Memory B cell (primary cell): ENCODE measurements at places on chromosomes 3 and 15.

DNA sequence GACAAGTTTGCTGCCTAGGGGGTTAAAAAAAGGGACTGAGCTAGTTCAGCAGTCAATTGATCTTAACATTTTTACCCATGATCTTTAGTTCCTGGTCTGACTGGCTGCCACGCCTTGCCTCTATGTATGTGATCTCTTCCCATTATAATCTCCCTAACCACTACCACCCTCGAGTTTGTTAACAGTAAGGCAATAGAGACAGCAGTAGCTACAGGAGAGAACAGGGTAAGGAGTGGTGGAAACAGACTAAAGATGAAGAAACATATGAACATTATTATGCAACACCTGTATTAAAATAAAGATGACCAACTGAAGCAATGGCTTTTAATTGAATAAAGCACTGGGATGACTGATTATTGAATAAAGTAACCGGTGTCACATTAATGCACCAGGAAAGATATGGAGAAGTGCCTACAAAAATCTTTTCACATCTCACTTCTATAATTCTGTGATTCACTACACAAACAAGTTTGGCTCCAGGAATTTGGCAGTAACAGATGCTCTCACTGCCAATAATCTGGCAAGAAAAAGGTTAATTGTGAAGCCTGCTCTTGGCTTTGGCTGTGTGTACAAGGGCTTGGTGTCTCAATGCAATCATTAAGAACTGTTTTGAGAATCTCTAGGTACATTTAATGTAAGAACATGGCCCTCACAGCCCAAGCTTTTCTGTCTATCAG, 95.7 kb downstream of the HHLA2 start:
- no peak for DNase-seq

DNA sequence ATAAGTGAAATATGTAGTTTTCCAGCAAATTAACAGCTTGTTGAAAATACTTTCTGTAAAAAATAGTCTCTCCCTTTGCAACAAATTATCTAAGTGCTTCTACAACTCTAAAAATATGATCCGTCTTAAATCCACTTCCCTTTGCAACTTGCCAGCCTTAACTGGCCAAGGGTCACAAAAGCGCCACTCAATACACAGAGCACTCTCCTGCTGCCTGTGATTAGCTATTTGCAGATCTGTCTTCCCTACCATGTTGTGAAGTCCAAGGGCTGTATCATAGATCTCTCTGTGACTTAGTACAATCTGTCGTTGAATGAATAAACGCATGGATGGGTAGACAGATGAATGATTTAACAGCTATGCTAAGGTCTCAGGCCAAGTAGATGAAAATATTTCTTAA, 76.2 kb downstream of the ITGB5 start:
- DNase-seq: no peak

GRCh38 chr3:81968658-81969057, 207.2 kb upstream of the GBE1 start:
- no peak for DNase-seq

DNA sequence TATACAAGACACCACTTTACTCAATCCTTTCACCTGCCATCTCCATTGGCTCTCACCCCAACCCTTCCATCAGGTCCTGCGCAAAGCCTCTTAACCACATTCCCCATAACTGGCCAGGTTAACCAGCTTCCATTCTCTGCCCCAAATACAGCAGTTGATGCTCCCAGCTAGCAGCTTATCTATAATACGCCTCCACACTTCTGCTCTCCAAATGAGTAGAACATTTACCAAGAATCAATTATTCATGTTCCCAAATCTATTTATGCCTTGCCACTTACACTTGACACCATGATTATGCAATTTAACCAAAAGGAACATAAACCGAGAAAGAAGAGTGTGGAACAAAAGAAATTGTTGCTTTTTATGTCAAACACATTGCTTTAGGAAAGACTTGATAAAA, 103.7 kb upstream of the TPM1 start:
- DNase-seq: no peak

- no peak for DNase-seq
Measured at GRCh38 chr3:152139651-152140050, 129.1 kb upstream of the MBNL1 start.

GRCh38 chr15:40722354-40722753, 27.4 kb downstream of the RAD51 start:
- no peak for DNase-seq

DNA sequence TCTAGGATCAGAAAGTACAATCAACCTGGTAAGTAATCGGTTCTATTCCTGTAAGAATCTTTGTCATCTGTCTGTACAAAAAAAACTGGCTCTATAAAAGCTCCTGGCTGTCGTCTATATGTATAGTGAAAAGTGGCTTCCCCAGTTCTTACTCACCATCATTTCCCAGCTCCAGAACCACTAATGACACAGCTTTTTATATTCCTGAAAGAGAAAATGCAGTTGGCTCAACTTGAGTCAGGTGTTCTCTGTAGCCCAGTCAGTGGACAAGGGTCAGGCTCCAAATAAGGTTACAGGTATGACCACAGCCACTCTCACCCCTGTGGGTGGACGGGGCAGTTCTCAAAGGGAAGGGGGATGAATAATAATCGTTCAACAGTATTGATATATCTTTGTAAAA, 85.1 kb downstream of the AP4E1 start:
- DNase-seq: no peak

DNA sequence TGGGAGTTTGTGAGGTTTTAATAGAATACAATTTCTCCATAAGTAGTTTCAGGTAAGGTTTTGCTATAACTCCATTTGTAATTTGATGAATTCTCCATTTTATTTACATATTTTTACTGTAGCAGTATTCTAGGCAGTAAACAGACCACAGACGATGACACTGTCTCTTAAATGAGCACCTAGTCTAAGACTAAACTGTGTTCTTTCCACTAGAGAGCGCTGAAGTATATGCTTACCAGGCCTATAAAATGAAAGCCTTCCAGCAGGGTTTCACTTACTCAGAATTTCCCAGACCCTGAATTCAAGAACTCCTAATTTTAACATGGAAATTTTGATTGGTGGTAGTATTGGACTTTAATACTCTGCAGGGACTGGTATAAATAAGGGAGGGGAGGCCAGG, 41.6 kb downstream of the POLG start:
- no peak for DNase-seq

- DNase-seq: no peak
Measured at GRCh38 chr15:45891766-45892165, 256.9 kb downstream of the SQOR start.

DNA sequence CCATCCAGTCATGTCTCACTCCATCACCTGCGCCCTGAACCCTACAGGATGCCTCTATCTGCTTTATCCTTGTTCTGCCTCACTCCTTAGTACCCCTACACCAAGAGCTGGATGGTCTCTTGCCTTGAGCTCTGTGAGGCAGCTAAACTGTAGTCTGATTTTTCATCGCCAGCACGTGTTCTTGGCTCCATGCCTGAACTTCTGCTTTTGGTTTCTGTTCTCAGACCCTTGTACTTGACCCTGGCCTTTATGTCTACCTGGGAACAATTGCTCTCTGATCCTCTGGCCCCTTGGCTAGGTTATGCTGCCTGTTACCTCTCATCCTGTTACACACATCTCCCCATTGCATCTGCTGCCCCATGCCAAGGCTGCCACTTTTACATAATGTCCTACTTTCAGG, 318.0 kb upstream of the LMCD1 start:
- DNase-seq: no peak

GRCh38 chr3:95424279-95424678, 1361.4 kb downstream of the NSUN3 start:
- DNase-seq: no peak

DNA sequence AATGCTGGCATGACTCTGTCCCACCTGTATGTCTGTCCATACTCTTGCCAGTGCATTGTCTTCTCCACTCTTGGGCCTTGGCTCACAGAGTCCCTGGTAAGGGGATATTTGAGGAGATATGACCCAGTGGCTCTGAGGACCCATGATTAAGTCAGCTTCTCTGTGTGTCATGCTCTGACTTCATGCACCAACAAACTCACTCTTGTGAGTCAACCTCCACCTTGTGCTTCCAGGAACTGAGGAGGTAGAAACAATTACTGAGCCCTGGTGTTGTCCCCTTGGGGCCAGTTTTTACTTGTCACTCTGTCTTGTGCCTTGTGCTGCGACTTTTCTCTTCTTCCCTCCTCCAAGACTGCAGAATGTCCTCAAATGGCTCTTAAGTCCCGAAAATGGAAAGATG, 127.1 kb downstream of the ABHD5 start:
- DNase-seq: no peak

DNA sequence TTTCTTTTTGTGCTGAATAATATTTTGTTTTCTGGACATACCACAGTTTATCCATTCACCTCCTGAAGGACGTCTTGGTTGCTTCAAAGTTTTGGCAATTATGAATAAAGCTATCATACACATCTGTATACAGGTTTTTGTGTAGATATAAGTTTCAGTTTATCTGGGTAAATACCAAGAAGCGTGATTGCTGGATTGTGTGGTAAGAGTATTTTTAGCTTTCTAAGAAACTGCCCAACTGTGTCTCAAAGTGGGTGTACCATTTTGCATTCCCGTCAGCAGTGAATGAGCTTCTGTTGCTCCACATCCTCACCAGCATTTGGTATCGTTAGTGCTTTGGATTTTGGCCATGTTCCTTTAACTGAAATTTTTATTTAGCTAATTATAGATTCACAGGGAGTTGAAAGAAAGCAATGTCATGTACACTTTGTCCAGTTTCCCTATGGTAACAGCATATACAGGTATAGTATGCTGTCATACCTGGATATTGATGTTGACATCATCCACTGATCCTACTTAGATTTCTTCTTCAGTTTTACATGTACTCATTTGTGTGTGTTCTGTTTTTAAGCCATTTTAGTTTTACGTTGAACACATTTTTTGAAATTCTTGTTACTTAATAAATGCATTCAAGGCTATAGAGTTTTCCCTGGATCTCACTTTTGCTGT, 11.9 kb downstream of the ARID3B start:
- DNase-seq: no peak

DNA sequence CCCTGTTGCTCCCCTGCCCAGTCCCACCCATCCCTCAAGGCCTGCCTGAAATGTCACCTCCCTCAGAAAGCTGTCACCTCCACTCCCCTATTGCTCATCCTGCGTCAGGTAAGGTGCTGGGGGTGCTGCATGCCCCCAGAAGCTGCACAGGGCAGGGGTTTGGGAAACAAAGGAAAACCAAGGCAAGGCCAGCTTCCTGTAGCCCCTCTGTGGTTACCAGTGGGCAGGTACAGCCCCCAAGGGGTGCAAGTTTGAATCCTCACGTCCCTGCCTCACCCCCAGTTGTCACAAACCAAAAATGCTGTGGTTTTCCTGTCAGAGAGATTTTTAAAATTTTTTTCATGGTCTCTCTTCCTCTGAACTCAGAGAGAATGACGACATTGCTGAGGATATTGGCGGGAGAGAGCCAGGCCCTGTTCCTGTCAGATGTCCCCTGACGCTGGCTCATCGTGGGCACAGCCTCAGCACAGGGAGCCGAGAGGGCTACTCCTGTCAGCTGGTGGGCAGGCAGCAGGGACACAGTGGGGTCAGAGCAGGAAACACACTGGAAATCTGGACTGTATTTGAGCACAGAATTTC, 27.0 kb downstream of the PSTPIP1 start:
- DNase-seq: no peak

DNA sequence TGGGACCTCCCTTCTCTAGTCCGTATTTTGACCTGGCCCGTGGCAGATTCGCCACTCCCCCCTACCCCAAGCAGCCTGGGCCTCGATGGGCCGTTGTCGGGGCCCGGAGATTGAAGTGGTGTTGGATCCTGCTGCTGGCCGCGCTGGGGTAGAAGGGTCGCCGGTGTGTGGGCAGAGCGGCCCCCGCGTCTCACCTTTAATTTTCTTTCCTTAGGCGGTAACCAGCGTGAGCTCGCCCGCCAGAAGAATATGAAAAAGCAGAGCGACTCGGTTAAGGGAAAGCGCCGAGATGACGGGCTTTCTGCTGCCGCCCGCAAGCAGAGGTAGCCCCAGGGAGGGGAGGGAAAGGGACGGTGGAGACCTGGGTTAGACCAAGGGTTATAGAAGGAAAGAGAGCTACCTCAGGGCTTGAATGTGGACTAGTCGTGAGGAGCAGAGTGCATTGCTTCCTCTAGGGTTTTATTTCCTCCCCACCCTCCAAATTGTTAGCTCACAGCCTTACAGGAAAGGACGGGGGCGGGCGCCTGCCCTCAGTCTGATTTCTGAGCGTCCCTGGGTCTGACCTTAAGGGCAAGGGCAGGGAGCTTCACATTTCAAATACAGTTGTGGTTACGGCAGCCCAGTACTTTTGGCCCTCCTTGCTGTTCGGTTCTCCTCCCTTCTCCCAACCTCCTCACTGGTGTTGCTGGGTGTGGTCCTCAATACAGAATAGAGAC, 799 bp downstream of the SERF2 start:
- DNase-seq: no peak

DNA sequence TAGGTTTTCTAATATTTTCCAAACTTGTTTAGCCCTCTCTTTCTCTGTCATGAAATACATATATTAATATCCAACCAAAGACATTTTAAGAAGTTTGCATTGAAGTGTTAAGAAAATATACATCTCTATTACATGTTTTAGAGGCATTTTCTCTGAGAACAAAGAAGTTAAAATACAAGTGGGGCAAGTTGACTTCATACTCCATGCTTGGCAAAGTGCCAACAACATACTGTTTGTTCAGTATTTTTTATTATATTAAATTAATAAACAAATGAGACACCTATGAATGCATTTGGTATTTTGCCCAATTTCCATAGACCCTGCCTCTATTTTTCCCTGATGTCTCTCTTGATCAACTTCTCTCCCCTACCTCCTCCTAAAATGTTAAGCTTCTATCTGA, 232.8 kb upstream of the MRPL3 start:
- no peak for DNase-seq

DNA sequence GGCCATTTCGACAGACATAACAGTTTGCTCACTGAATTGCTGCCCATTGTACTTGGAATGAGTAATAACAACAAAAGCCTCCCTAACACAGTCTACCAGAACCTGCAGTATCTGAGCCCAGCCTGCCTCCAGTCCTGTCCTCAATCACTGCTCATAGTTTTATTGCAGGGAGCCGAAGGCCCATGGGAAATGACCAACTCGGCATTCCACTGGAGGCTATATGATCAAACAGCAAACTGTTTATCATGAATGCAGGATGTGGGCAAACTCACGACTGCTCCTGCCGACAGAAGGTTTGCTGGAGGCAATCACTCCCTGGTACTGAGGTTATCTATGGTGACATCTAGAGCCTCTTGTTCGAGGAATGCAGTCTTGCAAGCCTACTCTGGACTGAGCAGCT, 46.3 kb downstream of the LSM3 start:
- no peak for DNase-seq

DNA sequence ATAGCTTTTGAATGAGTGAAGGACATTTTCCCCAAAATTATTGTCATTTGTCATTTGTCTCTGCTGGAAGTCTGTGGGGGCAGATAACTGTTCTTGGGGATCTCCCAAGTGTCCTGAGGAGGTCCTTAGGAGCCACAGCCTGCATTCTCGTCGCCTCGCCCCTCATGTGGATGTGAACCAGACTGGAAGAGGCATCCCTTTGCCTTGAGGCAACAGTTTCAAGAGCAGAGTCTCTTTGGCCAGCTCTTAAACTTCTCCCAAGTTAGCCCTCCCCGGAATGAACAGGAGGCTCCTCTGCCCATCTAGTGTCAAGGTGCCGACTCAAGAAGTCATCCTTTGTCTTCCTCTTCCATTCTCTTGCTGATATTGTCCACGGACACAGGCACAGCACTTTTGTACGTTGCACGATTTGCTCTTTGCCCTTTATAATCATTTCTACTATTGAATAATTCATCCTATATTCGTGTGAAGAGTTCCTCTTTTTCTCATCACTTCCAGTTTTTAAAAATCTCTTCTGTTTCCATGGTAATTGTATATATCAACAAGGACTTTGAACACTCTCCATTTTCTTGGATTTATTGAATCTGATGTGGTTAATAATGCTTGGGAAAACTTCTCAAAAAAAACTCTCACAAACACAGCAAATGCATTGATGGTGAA, 40.8 kb upstream of the CD47 start:
- DNase-seq: no peak

GRCh38 chr3:64463981-64464380, 223.8 kb downstream of the ADAMTS9 start:
- DNase-seq: no peak
